ENCODE measurements at places on chromosomes 3 and 15.
A peak's percentile ranks its signal among the peaks of the same experiment; 100 is the strongest.

DNA sequence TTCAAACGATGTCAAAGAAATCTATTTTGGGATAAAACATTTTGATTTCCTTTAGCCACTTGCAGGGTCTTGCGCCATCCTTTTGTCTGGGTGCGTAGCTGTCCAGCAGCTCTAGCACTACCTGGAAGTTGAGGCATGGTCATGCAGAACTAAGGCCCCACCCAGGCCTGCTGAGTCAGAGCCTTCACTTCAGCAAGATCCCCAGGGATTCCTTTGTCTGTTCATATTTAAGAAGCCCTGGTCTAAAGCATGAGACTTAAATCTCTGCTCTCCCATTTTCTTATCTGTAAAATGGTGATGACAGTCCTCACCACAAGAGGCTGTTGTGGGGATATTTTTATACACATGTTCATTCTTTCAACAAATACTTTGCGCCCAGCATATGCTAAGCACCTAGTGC, 99.0 kb upstream of the CTDSPL start:
- no peak for DNase-seq

GRCh38 chr15:77982127-77982490, 95.4 kb downstream of the TBC1D2B start:
- no peak for DNase-seq

DNA sequence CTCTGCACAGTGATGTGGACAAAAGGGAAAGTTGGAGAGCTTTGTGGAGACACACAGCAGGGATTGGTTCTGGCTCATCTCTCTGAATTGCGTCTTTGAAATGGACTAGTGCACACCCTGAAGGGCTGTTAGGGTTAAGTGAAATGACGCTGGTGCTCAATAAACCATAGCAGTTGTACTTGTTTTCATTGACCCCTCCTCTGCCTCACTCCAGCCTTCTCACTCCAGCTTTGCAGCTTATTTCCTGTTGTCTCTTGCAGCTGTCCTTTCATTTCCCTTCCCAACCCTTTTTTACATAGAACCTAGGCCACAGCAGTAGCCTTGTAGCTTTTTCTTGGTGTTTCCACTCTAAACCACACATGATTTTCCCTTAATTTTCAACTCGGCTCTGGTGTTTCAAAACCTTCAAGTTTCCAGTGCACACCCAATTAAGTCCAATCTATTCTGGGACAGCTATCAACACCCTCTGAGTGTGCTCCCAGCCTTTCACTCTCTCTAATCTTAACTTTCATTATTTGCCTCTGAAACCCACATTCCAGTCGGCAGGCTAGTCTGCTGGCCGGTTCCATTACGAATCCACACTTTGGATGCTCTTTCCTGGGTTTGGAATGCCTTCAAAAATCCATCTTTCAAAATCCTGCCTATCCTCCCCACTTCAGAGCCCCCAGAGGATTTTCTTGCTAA, 6.4 kb downstream of the C3orf52 start:
- peak; percentile 42 for DNase-seq

GRCh38 chr3:14410503-14411165, 8.2 kb downstream of the SLC6A6 start:
- DNase-seq, result peak; percentile 96

DNA sequence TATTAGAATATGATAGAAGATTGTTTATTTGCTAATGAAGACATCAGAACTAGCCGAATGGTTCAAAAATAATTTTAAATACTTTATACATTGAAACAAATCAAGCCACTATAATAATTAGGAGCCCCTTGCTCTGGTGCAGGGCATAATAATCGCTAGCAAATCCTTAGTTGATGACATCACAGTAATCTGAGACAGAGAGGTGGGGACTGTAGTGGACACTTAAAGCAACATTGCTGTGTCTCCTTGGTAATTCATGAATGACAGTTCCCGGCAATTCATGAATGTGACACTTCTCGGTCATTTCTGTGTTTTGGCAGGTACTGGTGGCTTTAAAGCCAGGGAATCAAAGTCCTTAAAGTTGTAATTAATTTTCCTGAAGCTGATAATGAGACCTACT, 114.3 kb downstream of the PPM1L start:
- DNase-seq, result no peak

GRCh38 chr3:48692551-48692950, 6.8 kb upstream of the NCKIPSD start:
- no peak for DNase-seq

DNA sequence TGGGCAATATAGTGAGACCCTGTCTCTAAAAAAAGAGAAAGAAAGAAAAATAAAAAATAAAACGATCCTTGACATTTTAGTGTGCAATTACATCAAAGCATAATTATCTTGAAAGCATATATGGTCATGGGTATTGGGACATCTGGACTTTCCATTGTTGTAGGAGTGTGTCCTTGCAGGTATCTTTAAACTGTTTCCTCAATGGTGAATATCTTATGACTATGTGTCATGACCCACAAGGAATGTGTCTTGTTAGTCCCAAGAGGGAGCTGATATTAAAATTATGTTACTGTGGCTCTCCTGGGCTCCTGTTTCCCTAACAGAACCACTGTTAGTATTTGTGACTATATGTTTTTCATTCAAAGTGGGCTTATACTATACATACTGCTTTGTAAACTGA, 26.6 kb downstream of the EIF1B start:
- DNase-seq, result no peak

- DNase-seq, result no peak
Observed at GRCh38 chr3:12620305-12620704, 43.6 kb downstream of the RAF1 start.

DNA sequence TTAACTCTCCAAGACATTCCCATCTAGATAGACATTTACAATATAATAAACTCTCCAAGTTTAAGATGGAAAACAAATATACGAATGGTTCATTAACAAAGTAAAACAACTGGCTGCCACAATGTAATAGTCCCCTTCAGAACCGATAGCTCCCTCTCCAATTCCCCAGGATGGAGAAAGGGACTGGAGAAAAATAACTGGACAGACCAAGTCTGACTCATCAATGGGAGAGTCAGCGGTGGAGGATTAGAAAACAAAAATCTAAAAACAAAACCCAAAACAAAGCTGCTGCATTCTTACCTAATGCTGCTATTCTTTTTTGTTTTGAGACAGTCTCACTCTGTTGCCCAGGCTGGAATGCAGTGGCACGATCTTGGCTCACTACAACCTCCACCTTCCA, 468.1 kb downstream of the SHQ1 start:
- peak; percentile 53 for DNase-seq

- no peak for DNase-seq
Observed at GRCh38 chr3:106059953-106060517, 191.2 kb upstream of the CBLB start.

DNA sequence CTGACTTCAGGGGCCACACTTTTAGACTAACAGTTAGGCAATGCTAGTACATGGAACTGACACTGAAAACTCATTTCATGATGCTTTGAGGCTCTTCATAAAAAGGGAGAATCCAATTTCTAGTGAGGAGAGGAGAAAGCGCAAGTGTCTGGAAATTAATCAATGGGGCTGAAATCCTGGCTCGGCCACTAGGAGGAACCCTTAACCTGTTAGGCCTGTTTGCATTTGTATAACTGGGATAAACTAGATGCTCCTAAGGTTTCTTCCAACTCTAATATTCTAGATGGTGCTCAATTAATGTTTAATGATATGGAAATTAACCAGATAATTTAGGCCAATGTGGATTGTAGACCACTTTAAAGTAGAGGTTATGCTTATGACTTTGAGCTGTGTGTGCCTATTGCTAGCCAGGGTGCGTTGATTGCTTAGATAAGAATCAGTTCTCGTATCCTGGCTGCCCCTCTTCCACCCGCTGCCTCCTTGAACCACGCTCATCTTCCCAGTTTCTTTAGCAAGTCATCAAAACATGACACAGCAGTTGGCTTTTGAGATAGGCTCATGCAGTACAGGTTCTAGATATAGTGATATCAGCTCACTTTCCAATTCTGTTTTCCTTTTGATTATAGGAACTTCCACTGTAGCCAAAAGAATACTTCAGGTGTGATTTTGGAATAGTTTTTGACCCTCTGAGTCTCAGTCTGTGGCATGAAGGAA, 16.8 kb upstream of the CRBN start:
- no peak for DNase-seq

DNA sequence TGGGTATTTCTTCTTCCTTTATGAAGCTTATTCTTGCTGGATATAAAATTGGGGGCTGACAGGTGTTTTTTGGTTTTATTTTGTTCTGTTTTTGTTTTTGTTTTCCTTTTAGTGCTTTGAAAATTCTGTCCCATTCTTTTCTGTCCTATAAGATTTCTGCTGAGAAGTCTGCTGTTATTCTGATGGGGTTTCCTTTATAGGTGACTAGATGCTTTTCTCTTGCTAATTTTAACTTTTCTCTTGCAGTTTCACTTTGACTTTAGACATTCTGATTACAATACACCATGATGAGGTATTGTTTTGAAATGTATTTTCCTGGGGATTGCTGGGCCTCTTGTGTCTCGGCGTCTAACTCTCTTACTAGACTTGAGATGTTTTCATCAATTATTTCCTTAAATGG, 22.8 kb downstream of the TTC14 start:
- DNase-seq, result no peak

DNA sequence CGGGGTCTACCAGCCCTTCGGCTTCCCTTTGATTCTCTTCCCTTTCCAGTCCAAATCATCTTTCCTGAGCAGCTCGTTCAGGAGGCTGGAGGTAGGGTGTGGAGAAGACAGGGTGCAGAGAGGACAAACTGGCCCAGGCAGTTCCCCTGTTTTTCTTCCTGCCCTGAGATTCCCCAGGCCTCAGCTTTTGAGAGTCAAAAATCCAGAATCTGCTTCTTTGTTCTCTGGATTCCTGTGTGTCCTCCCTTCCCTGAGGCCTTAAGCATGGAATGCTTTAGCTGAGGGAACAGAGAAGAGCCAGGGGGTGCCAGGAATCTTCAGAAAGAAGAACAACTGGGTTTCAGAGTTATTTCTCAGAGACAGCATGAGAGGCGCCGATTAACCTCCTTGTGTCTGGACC, 26.7 kb upstream of the LRTM1 start:
- peak; percentile 51 for DNase-seq

GRCh38 chr3:151226088-151226563, 23.1 kb upstream of the GPR171 start:
- DNase-seq, result peak; percentile 86

DNA sequence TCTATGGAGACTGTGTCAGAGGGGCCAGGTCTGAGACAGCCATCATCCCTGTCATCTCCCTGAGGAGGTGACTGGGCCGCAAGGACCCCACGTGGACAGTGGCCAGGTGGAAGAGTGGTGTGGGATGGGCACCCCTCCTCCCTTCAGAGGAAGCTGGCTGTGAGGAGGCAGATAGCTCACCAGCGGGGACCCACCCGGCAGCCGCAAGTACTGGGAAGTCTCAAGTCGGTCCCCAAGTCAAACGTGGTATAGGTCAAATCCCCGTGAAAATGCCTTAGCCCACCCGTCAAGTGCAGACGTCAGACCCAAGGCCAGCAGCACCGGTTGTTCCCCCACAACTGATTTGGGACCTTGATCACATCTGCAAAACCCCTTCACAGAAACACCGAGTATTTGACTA, 12.3 kb upstream of the KLF13 start:
- DNase-seq, result no peak

DNA sequence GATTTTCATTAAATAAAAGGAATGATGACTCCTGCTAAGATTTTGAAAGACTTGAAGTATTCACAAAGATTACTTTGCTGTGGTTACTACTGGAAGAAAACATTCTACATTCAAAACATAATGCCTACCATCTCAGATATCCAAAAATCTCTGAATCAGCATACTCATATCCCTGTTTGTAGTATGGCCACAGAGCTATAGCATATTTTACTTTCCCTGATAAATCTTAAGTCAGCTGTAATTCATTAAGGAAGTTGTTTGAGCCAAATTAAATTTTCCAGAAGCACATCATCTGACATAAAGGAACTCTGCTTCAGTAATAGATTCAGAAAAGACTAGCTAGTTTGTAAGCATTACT, 942.0 kb downstream of the ROBO1 start:
- no peak for DNase-seq

- DNase-seq, result peak; percentile 63
Observed at GRCh38 chr3:71461749-71462483, 121.6 kb downstream of the FOXP1 start.

GRCh38 chr3:96012939-96013338, 801.5 kb upstream of the EPHA6 start:
- DNase-seq, result no peak

DNA sequence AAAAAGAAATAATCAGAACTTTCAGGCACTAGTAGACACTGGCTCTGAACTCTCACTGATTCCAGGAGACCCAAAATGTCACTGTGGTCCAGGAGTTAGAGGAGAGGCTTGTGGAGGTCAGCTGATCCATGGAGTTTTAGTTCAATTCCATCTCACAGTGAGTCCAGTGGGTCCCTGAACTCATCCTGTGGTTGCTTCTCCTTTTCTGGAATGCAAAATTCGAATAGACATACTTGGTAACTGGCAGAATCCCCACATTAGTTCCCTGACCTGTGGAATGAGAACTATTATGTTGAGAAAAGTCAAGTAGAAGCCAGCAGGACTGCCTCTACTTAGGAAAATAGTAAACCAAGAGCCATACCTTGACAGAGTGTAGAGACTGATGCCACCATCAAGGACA, 87.3 kb upstream of the OXTR start:
- peak; percentile 63 for DNase-seq

DNA sequence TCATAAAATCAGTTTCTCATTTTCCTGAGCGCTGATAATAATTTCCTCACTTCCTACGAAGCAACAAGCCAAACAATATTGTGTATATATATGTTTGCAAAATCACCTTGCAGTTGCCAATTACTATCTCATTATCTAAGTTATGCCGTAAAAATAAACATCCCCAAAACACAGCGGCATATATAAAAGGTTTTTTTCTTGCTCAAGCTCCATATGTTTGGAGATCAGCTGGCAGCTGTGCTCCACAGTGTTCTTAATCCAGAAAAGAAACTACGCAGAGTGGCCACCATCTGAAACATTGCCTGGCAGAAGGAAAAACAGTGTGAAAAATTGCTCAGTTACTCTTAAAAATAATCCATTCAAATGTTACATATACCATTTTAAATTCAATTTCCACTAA, 951.4 kb downstream of the PLOD2 start:
- no peak for DNase-seq

- DNase-seq, result no peak
Observed at GRCh38 chr3:28218071-28218916, 23.1 kb upstream of the CMC1 start.

GRCh38 chr15:97915261-97915660, 45.2 kb upstream of the ARRDC4 start:
- peak; percentile 44 for DNase-seq

DNA sequence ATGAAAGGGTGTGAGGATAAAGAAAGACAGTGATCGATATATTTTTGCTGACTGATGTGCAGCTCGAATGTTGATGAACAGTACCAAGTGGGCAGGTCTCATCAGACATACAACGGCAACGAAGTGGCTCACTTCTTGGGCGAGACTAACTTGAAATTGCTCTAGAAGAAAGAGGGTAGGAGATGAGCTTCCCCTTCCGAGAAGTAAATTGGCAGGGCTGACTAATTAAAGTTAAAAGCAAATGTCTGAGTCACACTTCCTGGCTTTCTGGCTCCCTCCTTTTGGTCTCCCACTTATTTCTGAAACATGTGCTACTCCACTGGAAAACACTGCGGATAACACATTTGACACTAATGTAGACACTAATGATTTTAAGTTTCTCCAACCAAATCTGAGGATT, 228.3 kb downstream of the ABHD5 start:
- DNase-seq, result peak; percentile 47

GRCh38 chr3:108713816-108714215, 43.4 kb downstream of the RETNLB start:
- DNase-seq, result no peak

- no peak for DNase-seq
Observed at GRCh38 chr3:98449606-98450193, 13.3 kb upstream of the OR5K1 start.

- peak; percentile 65 for DNase-seq
Observed at GRCh38 chr15:33111041-33111451, 83.5 kb downstream of the FMN1 start.

GRCh38 chr3:48596157-48596556, 1.0 kb upstream of the COL7A1 start:
- no peak for DNase-seq
